ENCODE measurements at places on chromosomes 3 and 15.

DNA sequence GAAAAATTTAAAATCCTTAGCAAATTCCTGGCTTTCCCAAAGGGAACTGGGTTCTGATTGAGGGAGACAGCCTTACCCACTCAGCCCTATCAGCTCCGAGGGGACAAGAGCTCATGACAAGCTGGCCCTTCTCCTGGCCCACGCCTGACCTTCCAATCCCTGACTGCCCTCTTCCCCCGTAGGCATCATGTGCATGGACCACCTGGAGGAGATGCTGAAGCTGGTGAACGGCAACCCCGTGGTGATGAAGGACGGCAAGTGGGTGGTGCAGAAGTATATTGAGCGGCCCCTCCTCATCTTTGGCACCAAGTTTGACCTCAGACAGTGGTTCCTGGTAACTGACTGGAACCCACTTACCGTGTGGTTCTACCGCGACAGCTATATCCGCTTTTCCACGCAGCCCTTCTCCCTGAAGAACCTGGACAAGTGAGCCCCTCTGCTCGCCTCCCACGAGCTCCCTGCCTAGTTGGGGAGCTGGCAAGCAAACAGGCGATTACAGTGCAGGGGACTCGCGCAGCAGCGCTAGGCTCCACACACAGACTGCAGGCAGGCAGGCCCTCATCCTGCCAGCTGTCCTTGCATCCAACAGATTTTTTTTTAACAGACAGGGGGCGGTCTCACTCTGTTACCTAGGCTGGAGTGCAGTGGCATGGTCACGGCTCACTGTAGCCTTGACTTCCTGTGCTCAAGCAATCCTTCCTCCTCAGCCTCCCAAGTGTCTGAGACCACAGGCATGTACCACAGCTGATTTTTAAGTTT is 16.8 kb downstream of the RPUSD3 start:
- DNase-seq, result no peak

- DNase-seq, result peak; percentile 71
These were observed 3.8 kb upstream of the FOXB1 start for GRCh38 chr15:60000113-60000823.

- DNase-seq, result no peak
These were observed 9.9 kb downstream of the DNASE1L3 start for GRCh38 chr3:58200846-58201355.

DNA sequence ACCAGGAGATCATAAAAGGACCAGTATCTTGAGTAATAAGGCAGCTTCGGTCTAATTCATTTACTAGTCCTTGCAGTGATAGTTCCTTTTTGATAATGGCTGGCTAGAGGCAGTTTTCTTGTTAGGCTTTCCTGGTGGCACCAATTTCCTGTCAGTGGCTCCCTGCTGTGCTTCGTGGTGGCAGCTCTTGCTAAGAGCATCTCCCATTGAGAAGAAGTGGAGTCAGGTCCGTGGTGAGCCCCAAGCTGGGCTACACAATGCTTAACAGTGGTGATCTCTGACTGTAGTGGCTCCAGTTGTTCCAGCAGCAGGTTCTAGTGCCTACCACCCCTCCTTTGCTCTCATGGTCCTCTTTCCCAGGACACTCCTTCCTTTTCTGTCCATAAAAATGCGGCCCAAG is 111.2 kb downstream of the RAP2B start:
- DNase-seq, result no peak

DNA sequence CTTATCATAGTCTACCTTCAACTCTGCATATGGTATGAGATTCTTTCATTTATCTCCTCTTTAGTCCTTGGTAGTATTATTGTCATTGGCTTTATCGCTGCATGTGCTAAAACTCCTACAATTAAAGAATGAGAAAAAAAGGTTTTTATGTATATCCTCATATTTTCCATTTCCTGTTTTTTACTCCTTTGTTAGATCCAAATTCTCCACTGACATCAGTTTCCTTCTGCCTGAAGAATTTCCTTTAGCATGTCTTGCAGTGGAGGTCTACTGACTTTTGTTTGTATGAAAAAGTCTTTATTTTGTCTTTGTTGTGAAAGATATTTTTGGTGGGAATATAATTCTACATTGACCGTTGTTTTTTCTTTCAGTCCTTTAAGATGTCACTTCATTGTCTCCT is 81.0 kb upstream of the TNIK start:
- DNase-seq, result no peak

DNA sequence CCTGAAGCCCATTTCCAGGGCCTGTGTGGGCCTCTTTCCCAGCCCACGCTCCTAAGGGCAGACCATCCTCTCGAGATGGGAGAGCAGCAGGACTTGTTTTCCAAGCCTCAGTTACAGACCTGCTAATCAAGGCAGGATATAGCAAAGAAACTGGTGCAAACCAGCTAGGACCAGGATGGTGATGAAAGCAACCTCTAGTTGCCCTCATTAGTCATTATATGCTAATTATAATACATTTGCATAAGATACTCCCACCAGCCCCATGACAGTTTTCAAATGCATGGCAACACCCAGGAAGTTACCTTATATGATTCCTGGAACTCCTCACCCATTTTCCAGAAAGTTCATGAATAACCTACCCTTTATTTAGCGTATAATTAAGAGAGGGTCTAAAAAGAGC is 34.4 kb upstream of the TRH start:
- DNase-seq, result no peak

GRCh38 chr3:37536840-37537239 is 324.8 kb upstream of the CTDSPL start:
- DNase-seq, result no peak
